ENCODE measurements at places on chromosomes 5 and 9.

DNA sequence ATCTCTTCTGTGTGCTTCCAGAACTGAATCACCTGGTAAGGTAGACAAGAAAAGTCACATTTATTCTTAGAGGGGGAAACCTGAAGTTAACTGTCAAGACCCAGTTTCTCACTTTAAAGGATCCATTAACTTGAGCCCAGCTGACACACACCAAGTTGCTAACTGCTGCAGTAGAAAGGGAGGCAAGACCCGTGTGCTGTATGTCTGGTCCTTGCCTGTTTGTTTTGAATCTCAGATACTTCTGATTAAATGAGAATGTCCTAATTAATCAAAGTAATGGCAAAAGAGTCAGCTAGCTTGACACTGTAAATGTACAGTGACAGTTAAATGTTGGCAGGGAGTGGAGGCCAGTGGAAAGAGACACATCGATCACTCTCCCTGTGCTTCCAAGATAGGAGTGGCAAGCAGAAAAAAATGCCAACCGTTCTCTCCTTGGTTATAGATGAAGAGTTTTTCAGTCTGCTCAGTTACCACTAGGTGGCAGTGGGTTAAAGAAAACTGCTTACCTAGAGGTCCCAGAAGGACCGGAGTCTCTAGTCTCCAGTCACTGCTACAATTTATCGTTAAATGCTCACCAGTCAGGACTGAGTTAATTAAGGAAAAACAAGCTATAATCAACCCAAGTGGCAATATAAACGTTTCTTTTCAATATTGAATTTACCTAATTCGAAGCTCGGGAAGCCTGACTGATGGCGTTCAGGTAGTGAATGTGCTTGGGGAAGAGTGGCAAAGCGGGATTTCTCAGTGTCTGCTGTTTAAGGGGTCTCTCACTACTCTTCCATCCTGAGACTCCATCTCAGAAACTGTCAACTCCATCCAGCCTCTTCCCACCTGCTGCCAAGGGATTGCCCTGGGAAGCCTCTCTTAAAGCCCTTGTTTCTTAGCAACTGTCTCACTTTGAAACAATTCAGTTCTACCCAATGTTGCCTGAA lies 18.4 kb downstream of the LSM11 start:
- DNase-seq: no peak

GRCh38 chr5:170632985-170633234 lies 129.1 kb downstream of the KCNIP1 start:
- DNase-seq: peak; percentile 49

DNA sequence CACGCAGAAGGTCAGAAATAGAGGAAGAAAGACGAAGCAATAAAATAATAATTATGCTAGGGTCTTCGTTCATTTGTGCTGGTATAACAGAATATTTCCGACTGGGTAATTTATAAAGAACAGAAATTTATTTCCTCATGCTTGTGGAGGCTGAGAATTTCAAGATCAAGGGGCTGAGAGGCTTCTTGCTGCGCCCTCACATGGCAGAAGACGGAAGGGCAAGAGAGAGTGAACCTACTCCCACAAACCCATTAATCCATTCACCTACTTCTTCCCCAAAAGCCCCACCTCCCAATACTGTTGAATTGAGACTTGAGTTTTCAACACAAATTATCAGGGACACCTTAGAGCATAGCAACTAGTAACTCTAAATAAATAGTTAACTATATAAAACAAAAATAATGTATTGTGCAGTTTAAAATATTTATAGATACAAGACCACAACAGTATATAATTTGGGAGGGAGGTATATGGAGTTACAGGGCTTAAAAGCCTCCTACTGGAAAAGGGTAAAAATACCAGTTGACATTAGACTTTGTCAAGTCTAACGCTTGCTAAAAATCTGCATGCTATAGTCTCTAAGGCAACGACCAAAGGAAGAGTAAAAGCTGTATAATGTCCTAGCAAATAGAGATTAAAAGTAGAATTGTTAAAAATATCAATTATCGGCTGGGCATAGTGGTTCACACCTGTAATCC lies 40.3 kb upstream of the NAA35 start:
- DNase-seq: no peak

GRCh38 chr9:127874301-127875221 lies 2.9 kb downstream of the AK1 start:
- no peak for DNase-seq

- DNase-seq: no peak
Measured at GRCh38 chr9:131874916-131875670, 135.2 kb upstream of the RAPGEF1 start.

DNA sequence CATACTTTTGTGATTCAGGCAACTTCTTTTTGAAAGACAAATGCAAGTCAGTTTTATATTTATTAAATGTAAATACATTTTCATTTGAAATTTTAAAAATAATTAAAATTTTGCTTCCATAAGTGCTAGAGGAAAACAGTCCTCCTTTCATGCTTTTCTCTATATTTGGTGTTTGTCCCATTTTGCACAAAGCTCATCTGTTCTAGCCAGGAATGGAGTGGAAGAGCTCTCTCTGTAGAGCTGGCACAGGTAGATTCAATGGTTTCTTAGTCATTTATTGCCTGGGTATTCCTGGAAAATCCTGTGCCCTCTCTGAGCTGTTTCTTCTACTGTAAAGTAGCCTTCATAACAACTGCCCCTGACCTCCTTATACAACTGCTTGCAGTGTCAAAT lies 267.6 kb upstream of the HAPLN1 start:
- DNase-seq: no peak

DNA sequence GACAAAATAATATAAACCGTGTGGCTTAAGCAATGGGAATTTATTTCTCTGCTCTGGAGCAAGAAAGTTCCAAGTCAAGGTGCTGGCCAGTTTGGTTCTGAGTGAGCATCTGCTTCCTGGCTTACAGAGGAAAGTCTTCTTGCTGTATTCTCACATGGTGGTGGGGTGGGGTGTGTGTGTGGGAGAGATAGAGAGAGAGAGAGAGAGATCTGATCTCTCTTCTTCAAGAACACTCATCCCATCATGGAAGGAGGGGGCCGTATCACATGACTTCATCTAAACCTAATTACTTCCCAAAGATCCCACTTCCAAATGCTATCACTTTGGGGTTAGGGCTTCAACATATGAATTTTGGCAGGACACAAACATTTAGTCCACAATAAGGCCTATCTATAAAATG lies 91.2 kb downstream of the PRR16 start:
- no peak for DNase-seq

GRCh38 chr5:53970475-53970874 lies 339.9 kb downstream of the ARL15 start:
- DNase-seq: no peak

GRCh38 chr9:107945493-107945892 lies 455.9 kb upstream of the KLF4 start:
- DNase-seq: no peak

GRCh38 chr9:79056041-79056440 lies 515.7 kb upstream of the TLE4 start:
- no peak for DNase-seq

DNA sequence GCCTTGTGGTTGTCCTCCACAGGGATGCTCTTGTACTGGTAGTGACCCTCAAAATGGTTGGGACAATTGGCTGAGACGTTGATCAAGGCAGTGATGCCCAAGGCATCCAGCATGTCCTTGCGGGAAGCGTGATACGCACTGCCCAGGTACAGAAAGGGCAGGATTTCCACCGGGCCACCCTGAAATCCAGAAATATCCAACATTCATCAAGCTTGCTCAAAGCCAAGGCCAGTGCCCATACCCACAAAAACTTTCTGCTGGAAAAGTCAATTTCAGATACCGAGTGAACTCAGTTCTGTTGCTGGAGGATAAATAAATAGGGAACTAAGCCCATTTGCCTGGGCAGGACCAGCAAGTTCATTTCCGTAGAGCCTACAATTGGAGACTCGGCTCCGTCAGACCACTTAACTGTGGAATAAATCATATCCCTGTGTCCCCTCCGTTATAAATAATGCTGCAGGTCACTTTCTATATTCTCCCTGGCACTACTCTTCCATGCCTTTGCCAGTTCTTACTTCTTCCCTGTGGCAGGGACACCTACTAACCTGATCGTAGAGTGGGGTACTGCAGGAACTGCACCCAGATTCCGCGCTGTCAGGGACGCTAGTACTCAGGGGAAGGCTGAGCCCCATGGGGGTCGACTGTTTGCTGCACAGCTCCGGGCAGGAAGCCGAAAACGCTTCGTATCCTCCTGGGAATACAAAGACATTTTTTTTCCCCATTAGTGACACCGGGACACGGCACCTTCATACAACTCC lies 1.2 kb downstream of the DUSP1 start:
- no peak for DNase-seq

GRCh38 chr9:102479191-102479590 lies 515.9 kb upstream of the CYLC2 start:
- DNase-seq: no peak

GRCh38 chr9:68704498-68704813 lies 584 bp upstream of the PIP5K1B start:
- no peak for DNase-seq

DNA sequence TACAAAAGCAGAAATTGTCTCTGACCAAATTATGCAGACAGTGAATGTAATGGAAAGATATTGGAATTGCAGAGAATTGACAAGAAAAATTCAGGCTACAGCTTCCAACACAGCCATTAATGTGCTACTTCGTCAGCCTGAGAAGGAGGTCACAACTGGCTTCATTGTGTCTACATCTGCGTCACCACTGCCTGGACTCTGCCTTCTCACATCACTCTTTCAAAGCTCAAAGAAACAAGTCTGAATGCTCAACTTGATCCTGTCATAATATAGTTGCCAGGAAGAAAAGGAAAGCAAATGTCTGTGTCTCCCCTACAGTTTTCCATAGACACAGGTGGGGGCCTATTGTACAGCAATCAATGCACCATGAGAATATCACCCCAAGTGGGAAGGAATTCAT lies 806.5 kb upstream of the CDH10 start:
- DNase-seq: no peak

- DNase-seq: no peak
Measured at GRCh38 chr5:143172739-143173138, 230.7 kb downstream of the NR3C1 start.

GRCh38 chr5:39352951-39353350 lies 11.3 kb downstream of the C9 start:
- no peak for DNase-seq

- DNase-seq: no peak
Measured at GRCh38 chr9:121253821-121254501, 14.0 kb upstream of the GSN start.

DNA sequence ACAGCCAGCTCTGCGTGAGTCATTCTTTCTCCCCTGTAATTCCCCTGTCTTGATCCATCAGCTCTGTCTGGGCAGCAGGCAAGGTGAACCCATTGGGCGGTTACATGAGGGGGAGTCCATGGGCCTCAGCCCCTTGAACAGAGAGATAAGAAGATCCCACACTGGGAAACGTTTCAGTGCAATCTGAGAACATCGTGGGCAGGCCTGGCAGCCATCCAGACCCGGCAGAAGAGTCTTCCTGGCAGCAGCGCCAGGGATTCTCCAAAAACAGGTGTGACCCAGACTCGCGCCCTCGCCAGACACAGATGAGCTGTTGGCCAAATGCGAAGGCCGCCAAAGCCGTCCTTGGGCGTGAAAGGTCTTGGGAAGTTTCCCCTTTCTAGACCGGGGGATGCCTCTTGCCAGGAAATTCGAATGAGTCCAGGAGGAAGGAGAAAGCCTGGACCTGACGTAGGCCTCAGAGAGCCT lies 6.4 kb upstream of the SLC12A7 start:
- DNase-seq: peak; percentile 70

DNA sequence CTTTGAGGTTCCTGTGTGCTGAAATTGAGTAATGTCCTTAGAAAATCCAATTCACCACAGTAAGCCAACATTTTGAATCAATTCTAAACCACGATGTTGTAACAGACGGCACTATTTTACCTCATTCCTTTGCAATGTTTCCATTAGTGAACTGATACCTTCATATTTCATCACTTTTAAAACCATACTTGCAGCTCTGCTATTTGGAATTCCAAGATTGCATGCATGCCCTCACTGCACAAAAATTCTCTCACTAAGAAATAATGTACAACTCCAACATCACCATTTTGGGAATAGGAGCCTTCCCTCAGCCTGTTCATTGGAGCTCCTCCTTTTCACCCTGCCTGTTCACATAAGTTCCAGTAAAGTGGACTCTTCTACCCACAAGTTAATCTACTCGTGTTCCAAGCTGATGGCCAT lies 74.8 kb upstream of the TGFBR1 start:
- DNase-seq: no peak

GRCh38 chr9:130128733-130129431 lies 43.3 kb upstream of the NCS1 start:
- no peak for DNase-seq

GRCh38 chr5:38775218-38775840 lies 70.5 kb upstream of the OSMR start:
- no peak for DNase-seq

- DNase-seq: no peak
Measured at GRCh38 chr5:57676222-57677098, 193.8 kb upstream of the ACTBL2 start.

DNA sequence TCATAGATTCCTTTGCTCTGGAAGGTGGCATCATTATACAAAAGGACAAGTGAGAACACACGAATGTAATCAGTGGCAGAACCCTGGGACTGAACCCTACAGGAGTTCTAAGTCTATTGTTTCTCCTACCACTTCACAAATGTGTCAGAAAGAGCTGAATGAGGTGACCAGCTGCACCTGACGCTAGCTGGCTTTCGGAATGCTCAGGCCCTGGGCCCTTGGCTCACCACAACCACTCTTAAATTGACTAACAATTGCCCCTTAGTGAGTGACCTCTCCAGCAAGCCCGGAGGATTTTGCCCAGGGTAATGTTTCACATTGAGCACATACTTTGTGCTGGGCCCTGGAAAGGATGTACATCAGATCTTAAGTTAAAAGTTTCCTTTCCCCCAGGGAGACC lies 41.2 kb upstream of the ABCA1 start:
- no peak for DNase-seq

GRCh38 chr5:50813691-50814090 lies 147.3 kb downstream of the PARP8 start:
- DNase-seq: no peak

GRCh38 chr5:139215107-139215975 lies 17.2 kb upstream of the SIL1 start:
- no peak for DNase-seq

- no peak for DNase-seq
Measured at GRCh38 chr5:89377767-89378455, 494.9 kb upstream of the MEF2C start.

GRCh38 chr5:121029536-121030245 lies 565.6 kb downstream of the PRR16 start:
- no peak for DNase-seq

DNA sequence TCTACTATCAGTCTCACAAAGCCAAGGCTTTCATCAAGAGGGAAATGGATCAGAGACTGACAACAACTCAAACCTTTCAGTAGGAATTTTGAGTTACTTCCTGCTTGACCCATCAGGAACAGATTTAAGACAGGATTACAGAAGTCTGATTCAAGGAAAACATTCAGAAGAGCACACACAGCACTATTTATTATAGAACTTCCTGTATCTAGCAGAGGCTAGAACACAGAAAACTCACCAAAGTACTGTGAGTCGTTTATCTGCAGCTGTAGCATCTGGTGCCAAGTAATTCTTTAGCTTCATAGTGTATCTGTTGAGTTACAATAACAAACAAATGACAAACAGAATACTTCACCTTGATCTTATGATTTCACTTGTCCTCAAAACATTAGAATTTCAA lies 13.8 kb downstream of the LEAP2 start:
- DNase-seq: no peak

GRCh38 chr5:5353681-5354080 lies 68.8 kb upstream of the ICE1 start:
- no peak for DNase-seq
